ENCODE measurements at places on chromosomes 13 and 19. TPM values are rescaled to one million over a fixed set of nuclear protein-coding genes. Genes with fewer than 3 reads are reported as not detected.

The SCN1B gene
- 163 TPM for total RNA-seq

DNA sequence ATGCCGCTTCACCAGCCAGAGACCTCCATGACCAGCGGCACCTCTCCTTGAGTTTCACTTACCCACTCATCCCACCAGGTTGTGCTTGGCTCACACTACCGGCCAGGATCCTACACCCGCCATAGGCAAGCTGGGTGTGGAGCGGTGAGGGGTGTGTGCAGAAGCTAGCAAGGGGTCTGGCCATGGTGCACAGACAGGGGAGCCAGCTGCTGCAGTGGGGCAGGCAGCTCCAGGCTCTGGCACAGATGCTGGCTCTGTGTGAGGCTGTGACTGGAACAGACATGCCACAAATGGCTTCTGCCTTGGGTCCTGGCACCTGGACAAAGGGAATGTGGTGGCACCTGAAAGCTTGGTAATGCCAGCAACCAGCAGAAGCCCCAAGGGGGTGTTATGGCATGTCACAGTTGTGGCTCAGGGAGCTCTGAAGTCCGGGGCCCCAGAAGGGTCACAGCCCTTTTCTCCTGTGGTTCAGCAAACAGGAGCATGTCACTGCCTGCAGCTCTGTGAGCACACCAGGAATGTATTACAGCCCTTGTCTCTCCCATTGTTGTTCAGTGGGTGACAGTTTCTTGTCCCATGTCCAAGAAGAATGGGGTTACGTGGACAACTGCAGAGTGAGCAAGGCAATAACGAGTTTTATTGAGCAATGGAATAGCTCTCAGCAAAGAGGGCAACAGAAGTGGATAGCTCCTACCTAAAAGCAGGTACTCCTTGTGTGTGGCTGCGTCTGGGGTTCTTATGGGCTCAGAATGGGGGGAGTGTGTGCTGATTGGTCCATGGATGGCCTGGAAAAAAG lies 2791.0 kb upstream of the PCDH20 start:
- no peak for DNase-seq

The CBLC gene
- not detected for total RNA-seq

DNA sequence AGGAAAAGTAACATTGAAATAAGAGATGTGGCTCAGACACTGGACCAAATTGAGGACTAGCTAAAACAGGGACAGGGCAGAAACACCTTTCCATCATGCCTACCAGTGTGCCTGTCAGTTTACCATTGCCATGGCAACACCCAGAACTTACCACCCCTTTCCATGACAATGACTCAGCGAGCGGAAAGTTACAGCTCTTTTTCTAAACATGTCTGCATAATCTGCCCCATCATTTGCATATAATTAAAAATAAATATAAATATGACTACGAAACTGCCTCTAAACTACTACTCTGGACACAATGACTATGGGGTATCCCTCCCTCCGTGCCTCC lies 96.0 kb downstream of the UBL3 start:
- no peak for DNase-seq

DNA sequence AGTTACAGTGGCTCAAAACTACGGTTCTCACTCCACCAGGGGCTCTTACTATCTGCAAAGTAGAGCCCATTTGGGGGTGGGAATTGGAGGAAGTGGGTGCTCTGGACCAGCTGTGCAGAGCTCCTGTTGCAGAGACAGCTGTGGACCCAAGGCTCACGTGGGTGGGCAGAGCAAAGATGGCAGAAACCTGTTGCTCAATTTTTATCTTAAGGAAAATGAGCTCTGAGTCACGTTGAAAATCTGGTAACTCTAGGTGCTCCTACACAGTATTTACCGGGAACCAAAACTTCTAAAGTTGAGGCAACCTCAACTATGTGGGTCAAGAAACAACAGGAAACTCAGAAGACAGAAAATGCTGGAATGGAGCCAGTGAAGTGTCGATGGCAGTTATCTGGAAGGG lies 30.2 kb upstream of the SLC15A1 start:
- no peak for DNase-seq
